ENCODE measurements at places on chromosomes 7 and 10. TPM values are rescaled to one million over a fixed set of nuclear protein-coding genes. Genes with fewer than 3 reads are reported as not detected.
A peak's percentile ranks its signal among the peaks of the same experiment; 100 is the strongest.

- no peak for DNase-seq
These were observed 46.5 kb downstream of the PAXIP1 start for GRCh38 chr7:154956427-154956826.

The USP6NL gene
- 10.6 TPM for polyA plus RNA-seq

GRCh38 chr10:33553748-33554571 is 219.5 kb upstream of the NRP1 start:
- DNase-seq = no peak

The ECHDC3 gene
- polyA plus RNA-seq = 6.1 TPM

GRCh38 chr10:110207805-110208613 is 604 bp downstream of the MXI1 start:
- DNase-seq = peak; percentile 31

- DNase-seq = no peak
These were observed 47.3 kb upstream of the PIP4K2A start for GRCh38 chr10:22761569-22762220.

The VAX1 gene
- polyA plus RNA-seq = 0.68 TPM

The AKR1C4 gene
- polyA plus RNA-seq = 0.37 TPM

- DNase-seq = no peak
These were observed 229.3 kb downstream of the MAD1L1 start for GRCh38 chr7:2003451-2003930.

DNA sequence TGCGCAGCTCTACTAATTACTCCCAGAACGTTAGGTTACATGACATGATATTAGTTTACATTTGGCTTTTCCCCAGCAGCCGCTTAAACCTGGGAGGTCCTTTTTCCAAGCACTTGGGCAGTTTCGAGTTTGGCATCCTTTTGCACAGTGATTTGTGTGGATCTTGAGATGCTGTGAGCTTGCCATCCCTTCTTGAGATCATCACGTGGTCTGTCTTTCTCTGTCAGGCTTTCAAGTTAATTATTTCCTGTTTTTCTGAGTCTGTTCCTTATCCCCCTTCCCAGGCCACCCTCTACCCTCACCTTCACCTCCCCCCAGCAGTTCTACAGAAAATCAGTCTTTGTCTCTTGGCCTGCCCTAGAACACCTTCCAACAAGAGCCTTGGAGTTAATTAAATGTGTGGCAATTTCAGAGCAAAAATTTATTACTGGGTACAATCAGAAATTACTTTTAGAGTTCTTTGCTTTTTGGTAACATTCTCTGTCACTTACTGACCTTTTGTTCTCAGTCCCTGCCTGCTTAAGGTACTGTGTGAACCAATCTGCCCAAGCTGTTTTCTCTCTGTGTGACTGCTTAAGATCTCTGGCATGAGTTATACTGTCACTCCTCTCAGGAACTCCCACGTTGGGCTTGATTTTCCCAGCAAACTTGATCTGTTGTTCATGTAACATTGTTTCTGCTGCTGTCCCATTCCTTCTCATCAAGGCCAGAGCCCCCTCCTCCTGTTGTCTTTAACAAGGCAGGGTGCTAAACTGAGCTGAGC is 3.1 kb upstream of the SLF2 start:
- DNase-seq = no peak

DNA sequence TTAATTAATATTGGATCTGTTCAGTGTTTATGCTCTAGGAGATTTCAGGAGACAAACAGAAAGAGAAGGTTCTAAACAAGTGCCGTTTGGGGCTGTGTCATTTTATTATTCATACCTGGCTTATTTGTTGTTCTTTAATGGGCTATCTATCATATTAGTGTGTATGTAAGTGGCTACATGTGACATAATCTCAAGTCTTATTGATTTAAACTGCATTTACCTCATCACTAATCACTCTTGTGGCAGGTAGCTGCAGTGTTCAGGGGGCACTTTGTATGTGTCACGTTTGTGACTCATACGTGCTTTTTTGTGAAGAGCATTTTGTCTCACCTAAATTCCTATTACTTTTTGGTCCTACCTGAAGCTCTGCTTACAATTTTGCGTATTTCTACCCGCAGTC is 95.4 kb downstream of the EXOC4 start:
- DNase-seq = no peak
